Omental fat pad (tissue), 4 donors: ENCODE measurements at places on chromosomes 1 and 21.

GRCh38 chr1:154983776-154984466, 777 bp downstream of the FLAD1 start:
- DNase-seq, result no peak

- no peak for DNase-seq
Measured at GRCh38 chr21:45845063-45845769, 136.4 kb upstream of the COL6A1 start.

GRCh38 chr1:1959840-1960479, 40.9 kb upstream of the TMEM52 start:
- DNase-seq, result peak; percentile 63

GRCh38 chr1:27522432-27523336, 32.7 kb upstream of the WASF2 start:
- no peak for DNase-seq

DNA sequence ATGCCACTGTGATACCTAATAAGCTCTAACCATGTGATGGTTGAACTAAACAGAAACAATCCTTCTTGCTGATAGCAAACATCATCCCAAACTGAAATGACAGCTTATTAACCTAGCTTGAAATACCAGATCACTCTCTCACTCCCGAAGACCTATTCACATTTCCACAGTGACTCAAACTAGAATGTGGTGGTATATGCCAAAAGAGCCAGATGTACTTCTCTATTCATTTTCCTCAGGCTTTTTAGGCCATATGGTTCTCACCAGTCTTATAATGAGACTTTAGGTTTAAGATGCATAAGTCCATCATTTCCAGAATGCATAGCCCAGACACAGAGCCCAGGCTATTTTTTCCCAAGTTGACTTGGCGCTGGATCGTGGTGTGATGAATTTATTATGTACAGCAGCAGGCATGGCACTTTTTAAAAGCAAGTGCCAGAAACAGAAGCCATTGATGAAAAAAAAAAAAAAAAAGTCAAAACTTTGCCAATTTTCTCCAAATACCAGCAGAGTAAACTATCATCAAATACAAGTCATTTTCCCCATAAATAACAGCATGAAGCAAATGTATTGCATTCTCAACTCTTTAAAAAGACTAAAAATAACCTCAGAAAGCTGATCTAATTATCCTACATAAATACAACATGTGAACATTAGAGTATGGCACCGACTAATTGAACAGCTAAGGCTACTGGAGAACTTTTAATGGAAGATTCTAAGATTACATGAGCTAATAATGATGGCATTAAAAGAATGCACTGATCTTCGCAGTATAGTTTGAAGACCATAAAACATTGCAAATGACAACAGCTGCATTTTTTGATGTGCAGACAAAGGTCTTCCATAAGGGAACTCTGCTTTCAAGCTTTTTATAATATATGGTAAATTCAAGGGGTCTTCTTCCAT, 365.4 kb downstream of the LRRIQ3 start:
- DNase-seq, result no peak

- no peak for DNase-seq
Measured at GRCh38 chr1:62900566-62900965, 116.6 kb downstream of the ATG4C start.

DNA sequence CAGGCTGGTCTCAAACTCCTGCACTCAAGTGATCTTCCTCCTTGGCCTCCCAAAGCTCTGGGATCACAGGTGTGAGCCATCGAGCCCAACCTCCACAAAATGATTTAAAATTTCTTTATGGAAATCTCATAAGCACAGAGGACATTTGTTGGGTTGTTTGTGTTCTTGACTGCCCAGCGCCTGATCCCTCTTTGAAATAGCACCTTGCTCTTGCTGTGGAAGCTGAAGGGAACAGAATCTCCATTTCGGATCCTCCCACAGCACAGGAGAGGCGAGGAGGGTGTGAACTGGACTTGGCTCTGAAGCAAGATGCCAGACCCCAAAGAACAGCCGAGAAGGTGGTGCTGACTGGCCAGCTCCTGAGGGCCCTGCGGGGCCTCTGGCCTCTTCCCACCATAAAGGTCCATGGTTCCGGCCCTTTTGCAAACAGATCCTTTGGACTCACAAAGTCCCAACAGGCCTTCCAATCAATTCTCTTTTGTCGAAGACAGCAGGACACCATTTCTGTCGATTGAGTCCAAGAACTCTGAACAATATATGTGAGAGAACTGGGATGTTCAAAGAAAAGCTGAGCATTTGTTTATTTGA, 45.6 kb upstream of the COA6 start:
- no peak for DNase-seq

DNA sequence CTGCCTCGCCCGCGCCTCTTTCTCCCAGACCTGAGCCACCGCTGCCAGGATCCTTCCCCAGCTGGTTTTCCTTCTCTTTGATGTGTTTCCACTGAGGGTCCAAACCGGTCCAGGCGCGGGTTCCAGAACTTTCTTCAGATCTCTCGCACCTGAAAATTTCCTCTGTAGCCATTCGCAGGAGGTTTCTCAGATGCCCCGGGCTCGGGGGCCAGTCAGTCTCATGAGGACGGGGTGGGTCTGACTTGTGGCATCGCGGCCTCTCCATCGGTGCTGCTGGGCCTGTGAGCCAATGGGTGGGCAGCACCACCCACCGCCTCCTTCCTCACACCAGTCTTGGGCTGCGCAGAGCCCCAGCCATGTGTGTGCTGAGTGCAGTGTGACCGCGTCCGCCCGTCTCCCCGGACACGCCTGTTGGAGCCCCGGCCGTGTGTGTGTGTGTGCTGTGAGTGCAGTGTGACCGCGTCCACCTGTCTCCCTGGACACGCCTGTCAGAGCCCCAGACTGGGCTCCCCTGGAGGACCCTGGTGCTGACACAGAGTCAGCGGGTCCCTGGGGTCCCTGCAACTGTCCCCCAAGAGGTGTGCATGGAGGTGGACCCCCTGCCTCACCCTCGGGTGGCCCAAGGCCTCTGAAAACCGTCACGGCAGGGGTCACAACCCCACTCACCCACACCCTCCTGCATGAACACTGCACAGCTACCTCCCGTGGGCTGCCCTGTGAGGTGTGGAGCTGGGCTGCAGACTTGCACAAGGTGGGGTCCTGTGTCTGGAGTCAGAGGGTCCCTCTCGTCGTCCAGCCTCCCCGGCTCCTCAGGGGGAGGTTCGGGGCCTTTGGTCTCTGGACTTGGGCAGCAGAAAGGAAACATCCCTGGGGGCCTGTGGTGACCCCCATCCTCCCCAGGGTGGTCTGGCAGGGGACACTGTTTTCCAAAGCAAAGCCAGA, 20.2 kb downstream of the COL18A1 start:
- no peak for DNase-seq

DNA sequence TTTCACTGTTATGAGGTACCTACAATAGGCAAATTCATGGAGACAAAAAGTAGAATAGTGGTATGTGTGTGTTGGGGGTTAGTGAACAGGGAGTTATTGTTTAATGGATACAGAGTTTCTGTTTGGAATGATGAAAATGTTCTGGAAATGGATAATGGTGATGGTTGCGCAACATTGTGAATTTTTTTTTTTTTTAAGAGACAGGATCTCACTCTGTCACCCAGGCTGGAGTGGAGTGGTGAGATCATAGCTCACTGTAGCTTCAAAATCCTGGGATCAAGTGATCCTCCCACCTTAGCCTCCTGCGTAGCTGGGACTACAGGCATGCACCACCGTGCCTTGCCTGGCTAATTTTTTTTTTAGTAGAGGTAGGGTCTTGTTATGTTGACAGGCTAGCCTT, 34.5 kb upstream of the TRABD2B start:
- no peak for DNase-seq

DNA sequence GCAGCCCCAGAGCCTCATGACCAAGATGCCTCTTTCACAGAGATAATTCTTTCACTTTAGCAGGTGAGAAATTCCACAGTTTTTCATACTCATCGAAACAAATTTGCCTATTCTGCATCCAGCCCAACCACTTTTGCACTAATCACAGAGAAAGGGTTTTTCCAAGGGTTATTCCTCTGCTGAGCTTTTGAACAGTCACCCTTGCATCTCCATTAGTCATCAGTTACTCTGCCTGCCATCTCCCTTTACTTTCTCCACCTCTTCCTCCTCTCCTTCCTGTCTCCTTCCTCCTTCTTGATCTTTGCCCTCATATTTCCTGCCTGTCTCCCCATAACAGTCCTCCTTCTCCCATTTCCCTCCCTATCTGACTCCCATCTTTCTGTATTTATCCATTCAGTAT, 43.9 kb downstream of the FH start:
- no peak for DNase-seq

DNA sequence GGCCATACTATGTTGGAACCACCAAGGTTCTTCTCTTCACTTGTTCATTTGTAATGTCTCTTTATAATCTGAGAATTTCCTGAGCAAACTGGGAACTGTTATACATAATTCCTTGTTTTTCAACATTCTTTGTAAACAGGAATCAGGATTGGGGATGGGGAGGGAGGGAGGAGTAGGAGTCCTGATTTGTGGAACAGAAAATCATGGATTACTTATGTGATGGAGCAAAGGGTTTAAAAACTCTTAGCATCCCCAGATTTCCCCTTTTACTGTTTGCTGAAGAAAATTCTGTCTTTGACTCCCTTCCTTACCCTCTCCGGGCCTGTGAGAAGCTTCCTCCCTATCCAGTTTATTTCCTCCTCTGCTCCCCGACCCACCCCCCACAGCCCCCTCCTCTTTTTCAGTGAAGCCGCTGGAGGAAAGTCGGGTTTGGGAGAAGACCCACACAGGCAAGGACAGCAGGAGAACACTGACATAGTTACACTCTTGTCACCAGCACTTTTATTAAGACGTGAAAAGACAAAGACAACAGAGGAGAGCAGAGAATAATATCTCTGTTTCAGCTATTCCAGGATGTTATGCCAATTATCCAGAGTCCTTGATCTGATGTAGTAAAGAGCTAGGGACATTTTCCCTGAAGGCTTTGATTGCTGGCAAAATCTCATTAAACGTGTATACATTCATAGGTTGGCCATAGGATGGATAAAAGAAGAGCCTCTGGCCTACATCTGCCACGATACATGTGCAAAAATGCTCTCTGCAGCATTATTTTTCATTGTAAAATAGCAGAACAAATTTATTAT, 4.6 kb upstream of the NBPF1 start:
- DNase-seq, result no peak

GRCh38 chr1:235748747-235749146, 99.2 kb upstream of the GNG4 start:
- no peak for DNase-seq

- DNase-seq, result no peak
Measured at GRCh38 chr1:93244298-93245069, 64.0 kb downstream of the CCDC18 start.

DNA sequence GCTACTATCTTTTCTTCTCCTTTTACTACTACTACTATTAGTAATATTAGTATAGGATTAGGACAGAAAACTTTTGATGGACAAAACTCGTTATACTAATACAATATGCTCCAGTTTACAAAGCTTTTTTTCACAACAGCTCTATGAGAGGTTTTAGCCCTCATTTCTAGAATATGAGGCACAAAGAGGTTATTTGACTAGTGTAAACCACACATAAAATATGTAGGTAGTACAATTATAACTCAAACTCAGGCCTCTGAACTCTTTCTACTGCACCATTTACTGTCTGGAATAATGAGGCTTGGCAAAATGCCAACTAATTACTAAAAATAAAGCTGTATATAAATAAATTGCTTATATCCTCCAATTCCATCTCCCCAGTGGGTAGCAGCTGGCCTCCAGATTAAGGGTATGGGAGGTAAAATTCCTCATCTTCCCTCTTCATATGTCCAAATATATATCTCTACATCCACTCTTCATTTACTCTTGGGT, 99.9 kb downstream of the LYST start:
- no peak for DNase-seq

DNA sequence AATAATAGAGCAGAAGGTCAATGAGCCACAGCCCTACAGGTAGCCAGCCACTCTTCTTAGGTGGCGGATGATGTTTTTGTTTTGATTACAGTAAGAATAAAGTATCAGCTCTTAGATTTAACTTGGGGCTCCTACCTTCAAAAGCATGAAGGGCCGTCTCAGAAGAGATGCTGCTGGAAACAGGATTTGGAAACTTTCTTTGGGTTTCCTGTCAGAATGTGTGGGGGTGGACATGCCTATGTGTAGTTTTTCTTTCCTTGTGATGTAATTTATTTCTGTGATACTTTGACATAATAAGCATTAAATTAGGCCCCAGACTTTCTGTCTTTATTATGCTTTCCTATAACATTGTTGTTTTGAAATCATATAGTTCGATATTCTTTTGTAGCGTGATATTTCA, 1.5 kb downstream of the RAP1A start:
- DNase-seq, result no peak

DNA sequence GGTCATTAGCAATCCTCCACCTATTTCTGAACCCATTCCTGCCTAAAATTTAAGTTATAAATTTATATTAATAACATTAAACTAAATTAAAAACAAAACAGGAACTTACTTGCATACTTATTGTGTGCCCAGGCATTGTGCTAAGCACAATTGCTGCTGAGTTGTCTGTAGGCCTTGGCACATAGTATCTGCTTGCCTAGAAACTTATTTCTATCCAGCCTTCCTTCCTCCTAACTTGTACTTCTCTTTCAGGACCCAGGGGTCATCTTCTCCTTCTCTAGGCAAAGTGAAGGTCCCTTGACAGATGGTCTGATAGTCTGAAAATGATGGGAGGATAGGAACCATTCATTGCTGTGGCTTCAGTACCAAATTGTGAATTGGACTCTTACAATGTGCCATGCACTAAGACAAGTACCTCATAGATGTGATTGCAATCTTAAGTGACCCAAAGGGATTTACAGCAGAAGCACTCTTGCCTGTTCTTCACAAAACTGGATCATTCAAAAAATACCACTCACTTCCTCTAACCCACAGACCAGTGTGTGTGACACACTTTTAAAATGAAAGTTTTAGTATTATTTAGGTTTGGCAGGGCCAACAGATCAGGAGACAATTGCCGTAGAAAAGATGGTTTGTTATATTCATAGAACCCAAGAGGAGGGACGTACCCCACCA, 10.3 kb upstream of the CD101 start:
- no peak for DNase-seq

DNA sequence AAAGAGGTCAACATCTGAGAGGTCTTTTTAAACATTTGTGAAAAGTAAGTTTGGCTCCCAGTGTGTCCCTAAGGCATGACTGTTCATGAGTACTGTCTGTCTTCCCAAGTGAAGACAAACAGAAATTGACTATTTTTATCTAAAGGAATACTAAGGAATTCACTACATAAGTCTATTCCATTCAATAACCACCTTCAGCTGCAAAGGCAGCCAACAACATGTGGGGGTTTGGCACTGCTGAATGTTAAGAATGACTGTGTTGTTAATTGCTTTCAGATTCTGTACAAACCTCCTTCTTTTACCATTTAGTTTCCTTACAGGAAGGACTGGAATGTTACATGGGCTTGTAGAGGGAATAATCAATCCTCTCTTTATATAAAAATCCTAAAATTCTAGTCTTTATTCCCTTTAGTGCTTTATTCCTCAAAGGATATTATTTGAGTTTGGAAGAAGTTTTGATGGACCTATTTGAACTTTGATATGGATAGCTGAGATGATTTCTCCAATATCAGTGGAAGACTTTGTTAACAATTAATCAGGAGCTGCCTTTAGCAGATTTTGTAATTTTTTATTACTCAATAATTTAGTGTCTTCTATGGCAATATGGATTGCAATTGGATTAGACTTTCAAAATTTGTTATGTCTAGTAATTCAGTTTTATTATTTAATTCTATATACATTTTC, 201.7 kb upstream of the CHRM3 start:
- no peak for DNase-seq
